ENCODE measurements at places on chromosomes 13 and 19.

DNA sequence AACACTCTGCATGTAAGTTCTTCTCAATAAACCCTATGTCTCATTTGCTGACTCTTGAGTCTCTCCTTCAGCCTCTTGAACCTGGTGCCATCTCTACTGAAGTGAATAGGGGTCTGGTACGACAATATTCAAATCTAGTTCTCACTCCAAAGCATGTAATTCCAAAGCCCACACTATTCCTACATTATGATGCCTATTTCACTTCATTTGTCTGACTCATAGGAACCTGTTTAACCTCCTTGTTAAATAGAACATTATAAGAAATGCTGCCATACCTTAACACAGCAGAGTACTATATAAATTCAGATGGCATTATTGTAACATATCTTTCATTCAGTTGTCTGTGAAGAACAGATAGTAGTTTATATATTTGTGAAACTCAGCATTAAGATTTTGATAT, 67.1 kb downstream of the STARD13 start:
- no peak for DNase-seq

DNA sequence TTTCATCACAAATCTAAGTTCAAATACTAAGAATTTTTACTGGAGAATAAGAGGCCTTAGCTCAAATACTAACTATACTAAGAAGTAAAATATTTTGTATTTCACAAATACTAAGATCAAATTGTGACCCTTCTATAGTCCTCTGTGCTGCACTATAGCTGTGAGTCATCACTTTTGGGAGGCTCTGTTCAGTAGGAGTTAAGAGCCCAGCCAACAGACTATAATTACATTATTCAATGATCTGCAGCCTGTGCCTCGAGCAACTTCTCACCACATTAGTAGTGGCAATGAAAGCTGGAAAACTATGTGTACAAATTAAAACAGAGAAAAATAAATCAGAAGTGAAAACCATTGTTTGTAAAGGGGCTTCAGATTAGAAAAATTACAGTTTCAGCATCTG, 147.3 kb upstream of the GPC6 start:
- no peak for DNase-seq

DNA sequence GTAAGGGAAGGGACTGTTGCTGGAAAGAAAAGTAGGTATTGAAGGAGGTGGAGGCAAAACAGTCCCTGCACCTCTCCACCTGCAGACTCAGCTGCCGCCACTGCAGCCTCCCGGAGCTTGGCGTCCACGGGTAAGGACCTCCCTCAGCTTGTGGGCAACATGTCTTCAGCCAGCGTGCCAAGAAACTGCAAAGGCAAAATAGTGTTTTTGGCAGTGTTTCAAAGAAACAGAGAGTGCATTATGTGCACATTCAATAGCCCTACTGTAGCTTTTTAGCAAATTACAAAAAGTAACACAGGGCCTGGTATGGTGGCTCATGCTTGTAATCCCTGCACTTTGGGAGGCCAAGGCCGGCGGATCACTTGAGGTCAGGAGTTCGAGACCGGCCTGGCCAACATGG, 57.4 kb downstream of the ATP11A start:
- DNase-seq, result no peak

DNA sequence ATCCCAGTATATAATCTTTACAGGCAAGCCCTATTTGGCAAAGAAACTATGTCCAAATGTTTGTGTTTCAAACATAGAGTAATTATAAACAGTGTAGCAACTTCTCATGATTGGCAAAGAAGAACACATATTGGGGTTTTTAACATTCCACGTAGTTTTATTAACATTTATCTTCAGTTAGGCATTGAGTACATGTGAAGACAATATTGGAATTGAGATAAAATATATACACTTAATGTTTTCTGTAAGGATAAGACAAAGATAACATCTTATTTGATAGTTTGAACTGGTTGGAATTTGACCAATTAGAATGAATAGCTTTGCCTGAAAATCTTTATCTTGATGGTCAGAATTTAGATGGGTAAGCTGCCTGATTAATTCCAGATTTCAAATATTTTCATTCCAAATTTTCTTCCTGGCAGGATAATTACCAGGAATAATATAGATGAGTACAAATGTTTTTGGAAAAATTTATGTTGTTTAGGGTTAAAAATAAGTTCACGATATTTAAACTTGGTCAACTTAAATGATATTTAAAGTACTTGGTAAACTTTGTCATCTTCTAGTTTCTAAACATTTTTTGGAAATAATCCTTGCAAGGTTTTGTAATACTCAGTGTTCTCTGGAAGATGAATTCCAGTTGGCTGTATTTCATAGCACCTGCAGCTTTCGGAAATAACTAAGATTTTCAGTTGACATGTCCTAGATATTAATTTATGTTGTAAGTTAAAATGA, 536.5 kb upstream of the SPRY2 start:
- DNase-seq, result no peak

DNA sequence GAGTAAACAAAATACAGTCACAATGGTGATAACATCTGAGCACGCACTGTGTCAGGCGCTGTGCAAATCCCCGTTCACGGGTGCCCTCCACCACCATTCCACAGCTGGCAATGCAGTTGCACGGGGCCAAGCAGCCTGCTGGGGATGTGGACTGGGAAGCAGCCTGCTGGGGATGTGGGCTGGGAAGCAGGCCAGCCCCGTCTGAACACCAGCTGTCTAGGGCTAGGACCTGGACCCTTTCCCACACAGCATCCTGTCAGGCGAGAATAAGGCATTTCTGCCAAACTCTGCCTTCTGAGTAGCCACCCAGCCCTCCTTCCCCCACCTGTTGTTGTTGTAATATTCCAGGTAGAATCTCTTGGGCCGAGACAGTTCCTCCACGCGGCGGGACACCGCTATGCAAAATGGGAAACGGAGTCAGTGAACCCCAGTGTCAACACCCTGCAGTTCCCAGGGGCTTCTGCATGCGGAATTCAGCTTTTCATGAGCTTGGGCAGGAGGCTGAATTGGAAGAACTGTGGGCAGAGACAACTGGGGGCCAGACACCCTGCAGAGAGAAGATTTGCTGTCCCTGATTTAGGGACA, 27.8 kb upstream of the MIER2 start:
- peak; percentile 79 for DNase-seq

GRCh38 chr13:77574096-77574495, 38.6 kb downstream of the SCEL start:
- no peak for DNase-seq

DNA sequence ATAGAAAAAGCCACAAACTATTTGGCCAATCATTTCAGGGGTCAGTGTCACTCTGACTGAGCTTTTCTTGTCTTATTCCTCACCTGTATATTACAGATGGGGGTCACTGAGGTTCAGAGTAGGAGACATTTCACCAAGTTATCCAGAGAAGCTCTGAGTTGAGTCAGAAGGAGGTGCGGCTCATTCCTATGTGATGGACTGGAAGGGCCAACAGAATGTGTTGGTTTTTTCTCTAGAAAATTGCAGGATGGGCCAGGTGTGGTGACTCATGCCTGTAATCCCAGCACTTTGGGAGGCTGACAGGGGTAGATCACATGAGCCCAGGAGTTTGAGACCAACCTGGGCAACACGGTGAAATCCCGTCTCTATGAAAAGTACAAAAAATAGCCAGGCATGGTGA, 24.5 kb upstream of the ZNF83 start:
- DNase-seq, result no peak

GRCh38 chr19:30666301-30666803, 294.2 kb downstream of the ZNF536 start:
- DNase-seq, result peak; percentile 55

DNA sequence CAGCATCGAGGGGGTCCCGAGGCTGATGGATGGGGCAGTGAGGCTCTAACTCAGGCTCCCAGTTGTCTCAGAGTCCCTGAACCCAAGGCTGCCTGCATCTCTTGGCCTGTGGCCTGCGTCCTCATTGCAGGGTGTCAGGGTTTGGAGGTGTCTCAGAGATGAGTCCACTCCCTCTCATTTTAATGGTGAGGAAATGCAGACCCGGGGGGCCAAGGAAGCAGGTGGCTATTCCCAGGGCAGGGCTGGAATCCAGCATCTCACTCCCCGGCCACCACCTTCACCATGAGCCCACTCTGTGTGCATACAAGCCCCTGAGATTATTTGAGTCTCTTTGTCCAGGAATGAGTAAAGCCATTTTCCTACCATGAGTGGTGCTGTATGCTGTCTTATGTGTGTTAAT, 21.4 kb downstream of the TEX29 start:
- DNase-seq, result no peak

GRCh38 chr19:16527971-16528521, 14.2 kb downstream of the CHERP start:
- no peak for DNase-seq

GRCh38 chr13:110479648-110480047, 81.9 kb downstream of the RAB20 start:
- DNase-seq, result no peak

- DNase-seq, result no peak
These were observed 74.2 kb downstream of the FRY start for GRCh38 chr13:32105653-32106313.

- peak; percentile 91 for DNase-seq
These were observed at the start of gene GAS6 for GRCh38 chr13:113863524-113864272. Gene GAS6 (minus strand): TSS chr13:113864076. CDS start chr13:113863920, 156 bp downstream.

- DNase-seq, result no peak
These were observed 89.2 kb downstream of the MZT1 start for GRCh38 chr13:72638059-72638815.

GRCh38 chr13:112781881-112782361, 92.1 kb downstream of the ATP11A start:
- DNase-seq, result no peak

DNA sequence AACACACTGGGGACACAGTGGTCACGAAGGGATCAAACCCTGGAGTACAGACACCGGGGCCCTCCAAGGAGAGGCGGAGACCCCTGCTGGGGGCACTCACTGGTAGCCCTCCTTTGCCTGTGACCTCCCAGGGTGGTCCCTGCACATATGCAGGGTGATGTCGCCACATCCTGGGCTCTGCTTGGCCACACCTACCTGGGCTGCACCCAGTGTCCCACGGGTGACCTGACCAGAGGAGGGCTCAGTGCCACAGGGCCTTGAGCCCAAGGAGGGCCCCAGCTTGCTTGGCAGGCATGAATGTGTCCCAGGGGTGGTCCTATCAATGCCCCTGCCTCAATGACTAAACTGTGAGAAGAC, 4.1 kb downstream of the PCID2 start:
- DNase-seq, result no peak

DNA sequence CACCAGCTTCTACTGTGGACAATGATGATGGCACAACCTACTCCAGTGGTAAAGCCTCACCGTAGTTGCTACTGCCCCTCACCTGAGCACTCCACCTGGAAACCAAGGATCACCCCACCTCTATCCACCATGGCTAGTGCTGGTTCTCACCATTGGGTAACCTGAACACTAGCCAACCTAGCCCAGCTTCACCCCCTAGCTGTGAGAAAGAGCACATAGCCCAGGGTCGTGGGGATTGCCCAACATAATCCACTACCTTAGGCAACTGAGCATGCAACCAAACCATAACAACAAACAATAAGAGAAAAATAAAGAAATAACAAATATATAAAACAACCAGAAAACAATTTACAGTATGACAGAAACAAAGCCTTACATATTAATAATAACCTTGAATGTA, 560.1 kb downstream of the DIAPH3 start:
- no peak for DNase-seq

GRCh38 chr13:57925250-57925649, 293.7 kb downstream of the PCDH17 start:
- DNase-seq, result no peak

DNA sequence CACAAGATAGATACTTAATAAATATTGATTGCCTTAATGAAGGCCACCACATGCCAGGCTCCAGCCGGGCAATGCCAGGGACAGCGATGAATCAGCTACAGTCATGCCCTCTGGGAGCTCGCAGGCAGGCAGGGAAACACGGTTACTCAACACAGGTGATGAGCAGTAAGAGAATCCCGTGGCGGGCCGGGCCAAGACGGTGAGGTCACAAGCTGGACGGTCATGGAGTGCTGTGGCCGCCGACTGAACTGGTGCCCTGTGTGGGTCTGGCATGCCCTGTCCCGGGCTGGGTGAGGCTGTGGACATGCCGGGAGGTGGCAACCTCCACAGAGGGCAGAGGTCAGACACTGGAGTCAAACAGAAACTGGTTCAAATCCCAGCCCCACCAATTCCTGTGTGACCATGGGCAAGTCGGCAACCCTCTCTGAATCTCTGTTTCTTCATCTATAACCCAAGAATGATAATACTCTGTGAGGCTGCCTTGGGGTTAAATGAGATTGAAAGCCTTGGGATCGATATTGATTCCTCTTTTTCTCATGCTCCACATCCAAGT, 13.2 kb upstream of the PAK4 start:
- DNase-seq, result no peak

GRCh38 chr19:18000915-18001776, 6.8 kb upstream of the ARRDC2 start:
- DNase-seq, result peak; percentile 96

GRCh38 chr13:79805317-79805716, 324.4 kb downstream of the NDFIP2 start:
- DNase-seq, result no peak

Data from AG08396 (cell line).